ENCODE measurements at places on chromosomes 1 and 21.
A peak's percentile ranks its signal among the peaks of the same experiment; 100 is the strongest.

DNA sequence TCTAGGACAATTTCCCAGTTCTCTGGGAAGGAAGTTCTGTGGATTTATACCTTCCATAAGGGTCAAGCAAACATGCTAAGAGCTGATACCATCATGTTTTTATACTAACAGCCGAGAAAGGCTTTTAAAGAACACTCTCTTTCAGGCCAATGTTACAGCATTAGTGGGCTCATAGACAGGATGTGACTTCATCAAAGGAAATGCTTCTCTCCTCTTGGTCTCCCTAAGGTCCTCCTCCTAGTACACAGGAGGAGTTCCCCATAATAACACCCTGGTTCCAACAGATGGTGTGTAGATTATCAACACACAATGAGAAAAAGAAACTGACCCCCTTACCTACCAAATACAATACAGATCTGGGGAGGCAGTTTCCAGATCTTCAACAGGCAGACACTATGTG lies 26.7 kb upstream of the GLIS1 start:
- DNase-seq: no peak

DNA sequence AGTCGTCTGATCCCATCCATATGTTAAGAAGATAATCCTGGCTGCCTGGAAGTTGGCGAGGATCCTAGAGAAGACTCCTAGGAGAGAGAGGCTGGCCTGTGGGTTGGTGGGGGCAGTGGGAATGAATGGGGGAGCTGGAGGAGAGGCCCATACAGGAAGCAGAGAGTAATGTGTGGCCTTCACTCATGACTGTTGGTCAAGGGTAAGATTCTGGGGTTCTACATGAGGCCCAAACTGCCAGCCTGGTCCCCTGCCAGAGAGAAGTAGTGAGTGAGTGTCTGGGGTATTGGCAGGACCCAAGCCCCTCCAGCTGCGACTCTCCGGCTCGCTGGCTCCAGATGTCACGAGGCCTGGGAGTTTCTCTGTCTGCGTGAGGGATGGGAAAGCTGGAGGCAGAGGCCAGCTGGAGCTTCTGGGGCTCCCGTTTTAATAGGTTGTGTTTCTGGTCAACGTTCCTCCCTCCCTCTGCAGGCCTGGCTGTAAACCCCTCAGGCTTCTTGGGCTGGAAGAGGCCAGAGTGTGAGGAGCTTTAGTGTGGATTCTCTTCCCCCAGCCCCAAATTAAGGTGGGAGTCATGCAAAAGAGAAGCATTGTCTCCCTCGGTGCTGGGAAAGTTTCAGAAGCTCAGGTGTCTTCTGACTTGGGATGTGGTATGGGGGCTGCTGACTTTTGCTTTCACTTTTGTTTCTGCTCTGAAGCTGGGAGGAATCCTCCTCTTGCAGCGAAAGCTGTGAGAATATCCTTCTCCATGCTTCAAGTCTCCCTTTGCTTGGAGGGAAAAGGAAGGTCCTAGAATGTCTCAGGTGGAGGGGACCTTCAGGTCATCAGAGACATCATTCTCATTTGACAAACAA lies 2.6 kb downstream of the TMEM51 start:
- DNase-seq: no peak

GRCh38 chr1:908661-909060 lies 15.1 kb upstream of the SAMD11 start:
- DNase-seq: no peak

- DNase-seq: no peak
Measured at GRCh38 chr1:50109647-50110075, 941 bp downstream of the ELAVL4 start.

DNA sequence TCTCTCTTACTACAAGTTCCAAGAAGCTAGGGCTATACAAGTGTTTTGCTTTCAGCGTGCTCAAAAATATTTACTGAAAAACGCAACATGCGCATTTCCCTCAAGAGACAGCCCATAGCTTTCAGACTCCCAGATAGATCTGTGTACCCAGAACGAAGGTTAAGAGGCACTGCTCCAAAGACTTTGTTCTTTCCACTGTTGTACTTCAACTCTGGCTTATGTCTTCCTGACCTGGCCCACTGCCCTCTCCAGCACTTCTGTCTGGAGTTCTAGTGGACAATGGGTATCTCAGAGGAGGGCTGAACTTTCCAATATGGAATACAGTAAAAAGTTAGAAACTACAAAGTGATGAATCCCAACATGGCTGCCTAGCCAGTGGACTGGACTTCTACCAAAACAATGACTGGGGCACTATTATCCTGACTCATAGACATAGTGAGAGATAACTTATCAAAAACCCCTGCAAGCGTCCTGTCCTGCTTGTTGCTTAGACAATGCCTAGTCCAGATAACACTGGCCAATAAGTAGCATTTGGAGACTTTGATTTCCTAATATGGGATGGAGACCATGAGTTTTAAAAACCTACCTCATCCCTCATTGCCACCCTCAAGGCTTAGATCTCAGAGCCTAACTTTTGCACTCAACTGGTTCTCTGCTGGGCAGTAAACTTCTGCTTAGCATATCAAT lies 8.8 kb upstream of the ADAR start:
- DNase-seq: no peak

DNA sequence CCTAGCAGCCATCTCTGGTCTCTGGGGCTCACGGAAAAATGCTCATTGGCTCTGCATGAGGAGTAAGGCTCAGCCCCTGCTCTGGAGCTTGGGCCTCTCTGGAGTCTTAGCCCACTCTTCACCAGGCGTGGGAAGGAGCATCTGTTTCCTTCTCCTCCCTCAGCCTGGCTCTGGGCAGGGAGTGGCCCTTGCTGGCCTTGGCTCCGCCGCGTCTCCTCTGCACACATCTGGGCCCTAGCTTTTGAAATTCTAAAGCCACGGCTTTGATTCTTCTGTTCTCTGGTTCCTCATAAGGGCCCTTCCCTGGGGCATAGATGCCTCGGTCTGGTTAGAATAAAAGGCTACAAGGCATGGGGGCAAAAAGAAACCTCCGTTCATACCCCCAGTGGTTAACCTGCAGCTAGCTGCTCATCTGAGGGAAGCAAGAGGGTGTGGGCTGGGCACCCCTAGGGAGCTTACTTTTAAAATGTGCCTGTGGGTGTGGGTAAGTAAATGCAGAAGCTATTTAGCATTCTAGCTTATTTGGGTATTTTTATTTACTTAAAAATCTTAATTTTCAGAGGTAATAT lies 145.6 kb downstream of the CAMTA1 start:
- no peak for DNase-seq

GRCh38 chr1:2202843-2203601 lies 8.4 kb upstream of the FAAP20 start:
- DNase-seq: peak; percentile 77

- no peak for DNase-seq
Measured at GRCh38 chr1:12519693-12520364, 98.2 kb downstream of the DHRS3 start.

- DNase-seq: no peak
Measured at GRCh38 chr21:36693489-36694030, 5.4 kb upstream of the SIM2 start.

DNA sequence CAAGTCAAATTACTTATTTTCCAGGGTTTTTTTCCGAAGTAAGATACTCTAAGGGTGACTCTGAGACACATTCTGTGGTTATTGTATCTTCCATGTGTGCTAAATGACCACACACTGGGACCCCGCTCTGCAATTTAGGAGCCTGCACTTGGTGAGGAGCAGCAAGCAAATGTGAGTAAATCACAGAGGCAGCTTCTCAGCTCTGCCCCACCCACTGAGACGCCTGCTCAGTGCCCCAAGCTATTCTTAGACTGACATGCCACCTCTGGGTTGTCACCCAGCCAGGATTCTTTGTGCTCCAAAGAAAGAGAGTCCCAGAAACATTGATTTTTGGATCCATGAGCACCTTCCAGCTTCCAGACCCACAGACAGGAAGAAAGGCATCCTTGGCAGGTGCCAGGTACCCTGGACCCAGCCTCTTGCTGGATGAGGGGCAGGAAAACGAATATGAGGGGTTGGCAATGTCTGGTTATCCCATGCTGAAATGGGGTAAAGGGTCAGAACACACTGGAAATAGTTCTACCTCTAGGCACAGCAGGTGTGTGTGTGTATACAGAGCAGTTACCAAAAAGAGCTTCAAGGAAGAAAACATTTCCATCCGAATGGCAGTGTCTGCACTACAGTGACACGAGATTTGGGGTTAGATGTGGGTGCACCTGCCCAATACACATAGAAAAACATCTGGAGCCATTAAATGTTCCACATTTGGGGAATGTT lies 41.2 kb downstream of the TNR start:
- no peak for DNase-seq

- no peak for DNase-seq
Measured at GRCh38 chr1:26574018-26574417, 44.5 kb downstream of the RPS6KA1 start.

GRCh38 chr1:230212405-230212936 lies 145.4 kb downstream of the GALNT2 start:
- DNase-seq: no peak

GRCh38 chr21:29490016-29490415 lies 191.3 kb downstream of the BACH1 start:
- DNase-seq: no peak

GRCh38 chr1:179021873-179022272 lies 3.8 kb upstream of the FAM20B start:
- no peak for DNase-seq

DNA sequence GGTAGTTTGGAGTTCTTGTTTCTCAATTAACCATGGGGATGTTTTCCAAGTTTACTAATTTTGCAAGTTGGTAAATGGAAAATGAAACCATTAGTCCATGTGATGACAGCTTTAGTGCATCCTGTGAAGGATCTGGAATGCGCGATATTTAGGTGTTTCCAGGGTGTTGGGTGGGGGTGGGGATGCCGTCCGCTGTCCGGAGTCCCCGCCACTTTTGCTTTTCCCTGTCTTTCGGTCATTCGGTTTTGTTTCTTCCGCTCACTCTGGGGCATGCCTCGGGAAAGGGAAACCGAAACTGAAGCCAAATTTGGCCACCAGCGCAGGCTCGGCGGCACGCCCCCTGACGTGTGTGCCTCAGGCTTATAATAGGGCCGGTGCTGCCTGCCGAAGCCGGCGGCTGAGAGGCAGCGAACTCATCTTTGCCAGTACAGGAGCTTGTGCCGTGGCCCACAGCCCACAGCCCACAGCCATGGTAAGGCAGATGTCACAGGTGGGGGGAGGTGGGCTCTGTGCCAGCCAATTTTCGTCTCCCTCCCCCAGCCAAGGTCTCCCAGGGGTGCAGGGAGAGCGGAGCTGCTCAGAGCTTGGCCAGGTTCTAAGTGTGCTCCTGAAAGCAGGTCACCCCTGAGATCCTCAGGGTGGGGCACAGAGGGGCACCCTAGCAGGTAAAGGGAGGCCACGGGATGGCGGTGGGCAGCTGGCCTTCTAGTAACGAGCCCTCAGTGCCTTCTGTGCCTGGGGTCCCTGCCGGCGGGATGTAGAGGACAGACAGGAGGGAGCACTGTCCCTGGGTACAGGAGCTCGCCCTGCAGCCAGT lies at the start of gene ISG15:
Gene ISG15, plus strand, starts transcription at position 393 of the 817 bp plus-strand sequence. Its CDS starts 77 bp downstream, at position 470.
- DNase-seq: peak; percentile 95

GRCh38 chr1:21647431-21648351 lies 21.5 kb downstream of the RAP1GAP start:
- DNase-seq: no peak

GRCh38 chr1:18932879-18933278 lies 23.6 kb downstream of the IFFO2 start:
- DNase-seq: no peak

GRCh38 chr1:193121616-193122593 lies at the start of gene CDC73:
Gene CDC73, plus strand, starts transcription at chr1:193122031. Its CDS starts 170 bp downstream, at chr1:193122201.
- peak; percentile 99 for DNase-seq

GRCh38 chr1:234928642-234929041 lies 200.0 kb downstream of the TOMM20 start:
- DNase-seq: peak; percentile 71

- DNase-seq: no peak
Measured at GRCh38 chr21:43299441-43300277, 127.3 kb downstream of the SIK1 start.

DNA sequence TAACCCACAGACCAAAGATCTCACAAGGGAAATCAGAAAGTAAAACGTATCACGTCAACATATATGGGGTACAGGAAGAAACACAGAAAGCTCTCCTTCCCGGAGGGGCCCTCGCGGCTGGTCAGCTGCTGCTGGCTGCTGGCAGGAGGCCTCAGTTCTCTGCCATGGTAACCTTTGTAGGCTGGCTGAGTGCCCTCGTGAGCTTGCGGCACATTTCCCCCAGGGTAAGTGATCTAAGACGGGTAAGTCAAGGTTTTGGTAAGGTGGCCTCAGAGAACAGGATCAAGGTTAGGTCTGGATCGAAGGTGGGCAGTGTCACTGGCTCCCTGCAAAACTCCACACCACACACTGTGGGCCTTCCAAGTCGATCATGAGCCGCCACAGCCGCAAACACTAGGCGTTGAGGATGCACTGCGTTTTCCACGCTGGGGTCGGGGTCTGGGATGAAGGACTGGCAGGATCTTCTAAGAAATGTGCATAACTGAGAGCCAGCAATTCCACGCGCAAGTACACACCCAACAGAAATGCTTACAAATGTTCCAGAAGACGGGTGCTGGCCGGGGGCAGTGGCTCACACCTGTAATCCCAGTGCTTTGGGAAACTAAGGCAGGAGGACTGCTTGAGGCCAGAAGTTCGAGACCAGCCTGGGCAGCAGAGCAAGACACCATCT lies 33.9 kb downstream of the WDR4 start:
- no peak for DNase-seq

DNA sequence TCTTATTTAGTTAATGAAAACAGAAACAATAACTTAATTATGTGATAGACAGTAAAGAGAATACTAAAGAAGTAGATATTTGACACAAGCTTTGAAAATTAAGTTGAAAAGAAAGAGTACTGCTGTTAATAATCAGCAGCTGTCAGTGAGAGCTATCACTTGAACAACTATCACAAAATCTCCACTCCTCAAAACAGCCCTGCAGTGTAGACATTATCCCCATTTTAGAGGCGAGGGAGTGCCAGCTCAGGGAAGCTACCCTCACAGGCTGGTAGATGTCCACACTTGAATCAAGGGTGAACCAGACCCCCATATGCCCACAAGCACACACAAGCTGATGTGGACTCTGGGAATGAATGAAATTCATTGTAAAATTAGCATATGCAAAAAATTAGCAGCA lies 248.8 kb downstream of the RHOU start:
- no peak for DNase-seq

DNA sequence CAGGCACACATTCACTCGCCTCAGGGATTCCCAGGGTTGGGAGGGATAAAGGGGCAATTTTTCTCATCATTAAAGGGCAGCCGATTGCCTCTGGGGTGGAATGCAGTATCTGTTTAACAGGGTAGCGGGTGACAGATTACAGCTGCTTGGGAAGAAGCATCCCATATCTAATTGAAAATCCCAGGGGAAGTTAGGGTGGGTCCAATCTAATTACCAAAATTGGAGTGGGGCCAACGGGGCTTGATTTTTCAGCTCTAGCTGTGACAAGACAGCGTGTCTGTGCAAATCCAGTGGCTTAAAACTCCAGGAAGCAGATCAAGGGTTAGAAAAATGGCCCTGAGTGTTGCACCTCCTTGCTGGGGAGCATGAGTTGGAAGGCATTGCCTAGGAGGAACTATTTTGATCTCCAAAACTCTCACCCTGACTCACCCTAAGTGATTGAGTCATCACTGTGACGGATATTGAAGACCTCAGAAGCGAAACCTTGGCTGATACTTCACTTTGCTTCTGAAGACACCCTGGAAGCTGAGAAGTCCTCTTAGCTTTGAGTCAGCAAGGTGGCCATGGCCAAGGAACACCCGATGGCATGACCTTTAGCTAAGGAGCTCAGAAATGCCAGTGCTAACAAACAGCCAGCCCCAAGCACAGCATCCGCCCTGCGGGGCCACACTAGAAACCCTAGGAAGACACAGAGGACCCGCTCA lies 46.0 kb downstream of the GRHL3 start:
- no peak for DNase-seq

- DNase-seq: no peak
Measured at GRCh38 chr1:206575165-206575893, 36.9 kb downstream of the EIF2D start.

Measured in coronary artery (tissue), 2 donors.